ENCODE measurements at places on chromosomes 11 and 22.

DNA sequence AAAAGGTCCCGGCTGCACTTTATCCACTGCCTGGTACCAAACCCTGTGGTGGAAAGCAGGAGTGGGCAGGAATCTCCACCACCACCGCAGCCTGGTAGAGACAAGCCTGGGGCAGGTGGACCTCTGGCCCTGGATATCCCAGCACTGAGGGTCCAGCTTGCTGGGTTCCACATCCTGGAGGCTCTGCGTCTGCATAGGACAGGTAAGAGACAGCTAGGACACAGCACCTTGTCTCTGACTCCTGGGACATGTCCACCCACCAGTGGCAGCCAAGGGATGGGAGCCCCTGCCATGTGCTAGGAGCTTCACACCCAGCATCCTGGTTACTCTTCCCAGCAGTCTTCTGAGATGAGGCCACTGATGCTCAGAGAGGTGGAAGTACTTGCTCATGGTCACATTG lies 105.5 kb downstream of the MYO18B start:
- DNase-seq = no peak

DNA sequence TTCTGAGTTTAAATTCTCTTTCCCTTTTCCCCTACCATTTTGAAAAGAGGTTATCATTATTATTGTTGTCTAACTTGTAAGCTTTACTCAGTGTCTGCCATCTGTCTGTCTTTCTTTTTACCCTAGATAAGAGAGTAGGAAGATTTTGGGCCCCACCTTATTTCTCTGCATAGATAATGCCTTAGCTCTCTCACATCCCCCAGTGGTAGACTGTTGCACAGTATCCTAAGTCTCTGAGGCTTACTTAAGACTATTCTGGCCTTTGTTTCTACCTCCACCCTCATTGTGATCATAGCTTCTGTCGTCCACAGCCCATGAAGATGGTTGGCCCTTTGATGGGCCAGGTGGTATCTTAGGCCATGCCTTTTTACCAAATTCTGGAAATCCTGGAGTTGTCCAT lies 3.6 kb upstream of the OR51L1 start:
- DNase-seq = no peak

- no peak for DNase-seq
Measured at GRCh38 chr22:25835348-25835747, 93.4 kb downstream of the MYO18B start.

GRCh38 chr11:47552056-47552565 lies 821 bp downstream of the CELF1 start:
- peak; percentile 43 for DNase-seq

GRCh38 chr22:42132457-42132856 lies 1.8 kb upstream of the CYP2D6 start:
- DNase-seq = no peak

GRCh38 chr11:19879307-19880087 lies 166.9 kb downstream of the NAV2 start:
- DNase-seq = no peak

DNA sequence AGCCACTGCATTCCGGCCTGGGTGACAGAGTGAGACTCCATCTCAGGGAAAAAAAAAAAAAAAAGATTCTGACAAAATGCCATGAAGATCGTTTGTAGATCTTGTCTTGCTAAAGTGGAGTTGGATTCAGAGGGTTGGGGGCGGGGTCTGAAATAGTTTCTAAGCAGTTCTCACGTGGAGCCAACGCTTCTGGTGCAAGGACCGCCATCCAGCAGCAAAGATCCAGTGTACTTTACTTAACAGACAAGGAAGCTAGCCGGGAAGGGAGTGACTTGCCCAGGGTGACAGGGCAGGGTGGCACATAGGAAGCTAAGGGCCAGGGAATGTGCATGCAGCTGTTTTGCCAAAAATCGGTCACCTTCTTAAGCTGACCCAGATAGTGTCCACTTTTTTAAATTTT lies 27.4 kb downstream of the APOL1 start:
- no peak for DNase-seq

- DNase-seq = no peak
Measured at GRCh38 chr22:46062971-46063631, 86.1 kb upstream of the WNT7B start.

DNA sequence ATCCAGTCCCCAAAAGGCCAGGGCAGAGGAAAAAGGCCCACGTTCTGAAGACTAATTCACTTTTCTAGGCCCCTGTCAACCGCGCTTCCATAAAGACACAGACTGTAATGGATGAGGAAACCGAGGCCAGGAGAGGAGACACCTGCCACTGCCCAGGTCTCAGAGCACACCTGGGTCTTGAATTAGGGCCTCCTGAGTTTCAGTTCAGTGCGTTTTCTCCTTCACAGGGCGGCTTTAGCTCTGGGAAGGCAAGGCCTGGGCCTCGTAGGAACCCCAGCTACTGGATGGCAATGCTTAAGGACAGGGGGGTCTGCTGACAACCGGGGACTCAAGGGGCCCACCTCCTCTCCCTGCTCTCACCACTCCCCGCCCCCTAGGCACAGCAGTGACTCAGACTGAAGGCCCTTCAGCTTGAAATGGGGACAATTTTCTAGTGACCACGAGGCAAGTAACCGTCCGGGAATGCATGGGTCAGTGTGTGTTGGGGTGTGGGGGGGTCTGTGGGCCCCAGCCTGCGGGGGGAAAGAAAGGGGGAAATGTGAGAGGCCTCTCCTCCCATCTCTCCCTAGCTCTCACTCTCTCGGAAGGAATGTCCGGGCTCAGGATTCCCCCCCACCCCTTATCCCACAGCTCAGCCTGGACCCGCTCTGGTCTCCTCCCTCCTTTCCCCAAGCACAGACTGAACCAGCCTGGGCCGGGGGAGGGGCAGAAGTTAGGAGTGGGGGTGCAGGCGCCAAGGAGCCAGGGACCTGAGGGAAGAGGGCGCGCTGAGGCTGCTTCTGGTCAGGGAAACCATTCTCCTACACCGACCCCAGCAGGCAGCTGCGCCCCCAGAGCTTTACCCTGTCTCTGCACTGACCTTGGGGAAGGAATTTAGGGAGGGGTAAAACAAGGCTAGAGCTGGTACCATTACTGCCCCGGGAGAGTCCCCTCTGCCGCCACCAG lies 17.2 kb downstream of the CREB3L1 start:
- no peak for DNase-seq

DNA sequence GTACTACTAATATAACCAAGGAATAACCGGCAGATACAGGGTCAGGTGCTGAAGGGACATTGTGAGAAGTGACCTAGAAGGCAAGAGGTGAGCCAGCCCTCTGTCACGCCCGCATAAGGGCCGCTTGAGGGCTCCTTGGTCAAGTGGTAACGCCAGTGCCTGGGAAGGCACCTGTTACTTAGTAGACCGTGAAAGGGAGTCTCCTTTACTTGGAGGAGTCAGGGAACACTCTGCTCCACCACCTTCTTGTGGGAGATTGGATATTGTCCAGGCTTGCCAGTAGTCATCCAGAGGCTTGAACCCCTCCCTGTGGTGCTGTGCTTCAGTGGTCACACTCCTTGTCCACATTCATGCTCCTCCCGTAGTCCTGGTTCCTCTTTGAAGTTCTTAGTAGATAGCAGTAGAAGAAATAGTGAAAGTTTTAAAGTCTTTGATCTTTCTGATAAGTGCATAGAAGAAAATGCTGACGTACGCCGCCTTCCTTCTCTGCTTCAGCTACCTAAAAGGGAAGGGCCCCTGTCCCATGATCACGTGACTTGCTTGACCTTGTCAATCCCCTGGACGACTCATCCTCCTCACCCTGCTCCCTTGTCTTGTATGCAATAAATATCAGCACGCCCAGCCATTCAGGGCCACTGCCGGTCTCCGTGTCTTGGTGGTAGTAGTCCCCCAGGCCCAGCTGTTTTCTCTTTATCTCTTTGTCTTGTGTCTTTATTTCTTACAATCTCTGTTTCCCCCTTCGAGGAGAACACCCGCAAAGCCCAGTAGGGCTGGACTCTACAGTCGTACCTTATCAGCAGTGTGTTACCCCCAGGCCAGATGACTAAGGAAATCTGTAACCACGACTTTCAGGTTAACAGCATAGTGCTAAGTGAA lies 6.1 kb downstream of the NUP50 start:
- peak; percentile 65 for DNase-seq

- no peak for DNase-seq
Measured at GRCh38 chr11:13119941-13120520, 110.9 kb downstream of the RASSF10 start.

- no peak for DNase-seq
Measured at GRCh38 chr11:727281-727701, 20.0 kb upstream of the TALDO1 start.

DNA sequence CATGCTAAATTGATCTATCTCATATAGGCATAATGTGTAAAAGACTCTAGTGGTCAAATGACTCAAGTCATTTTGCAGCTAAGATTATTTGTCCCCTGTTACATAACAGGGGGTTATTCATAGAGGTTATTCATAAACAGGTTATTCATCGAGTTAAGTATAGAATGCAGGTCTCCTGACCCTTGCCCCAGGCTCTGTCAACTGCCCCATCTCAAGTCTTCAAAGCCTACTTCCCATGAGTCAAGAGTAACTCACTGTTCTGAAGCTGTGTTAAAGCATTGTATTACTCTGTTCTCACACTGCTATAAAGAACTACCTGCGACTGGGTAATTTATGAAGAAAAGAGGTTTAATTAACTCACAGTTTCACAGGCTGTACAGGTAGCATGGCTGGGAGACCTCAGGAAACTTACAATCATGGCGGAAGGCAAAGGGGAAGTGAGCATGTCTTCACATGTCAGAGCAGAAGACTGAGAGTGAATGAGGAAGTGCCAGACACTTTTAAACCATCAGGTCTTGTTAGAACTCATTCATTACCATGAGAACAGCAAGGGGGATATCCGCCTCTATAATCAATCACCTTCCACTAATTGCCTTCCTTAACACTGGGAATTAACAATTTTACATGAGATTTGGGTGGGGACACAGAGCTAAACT lies 226.2 kb upstream of the BLID start:
- DNase-seq = no peak

DNA sequence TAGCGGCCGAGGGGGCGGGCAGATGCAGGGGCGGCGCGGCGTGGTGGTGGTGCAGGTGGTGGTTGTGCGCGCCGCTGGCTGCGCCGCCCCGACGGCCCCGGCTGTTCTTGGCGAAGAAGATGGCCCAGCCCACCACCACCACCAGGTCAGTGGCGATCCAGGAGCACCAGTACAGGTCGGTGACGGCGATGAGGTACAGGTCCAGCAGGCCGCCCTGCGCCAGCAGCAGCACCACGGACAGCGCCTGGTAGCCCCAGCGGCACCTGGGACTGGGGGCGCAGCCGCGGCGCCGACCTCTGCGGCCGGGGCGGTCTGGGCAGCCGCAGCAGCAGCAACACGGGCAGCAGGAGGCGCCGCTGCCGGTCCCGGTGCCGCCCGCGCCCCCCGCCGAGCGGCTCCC lies 879 bp downstream of the TMEM121B start:
- DNase-seq = peak; percentile 64

- DNase-seq = peak; percentile 62
Measured at GRCh38 chr22:23263651-23264555, 83.6 kb downstream of the BCR start.

GRCh38 chr11:81967242-81967641 lies 766.4 kb downstream of the FAM181B start:
- DNase-seq = no peak

- no peak for DNase-seq
Measured at GRCh38 chr11:105456950-105457349, 152.9 kb upstream of the GRIA4 start.

DNA sequence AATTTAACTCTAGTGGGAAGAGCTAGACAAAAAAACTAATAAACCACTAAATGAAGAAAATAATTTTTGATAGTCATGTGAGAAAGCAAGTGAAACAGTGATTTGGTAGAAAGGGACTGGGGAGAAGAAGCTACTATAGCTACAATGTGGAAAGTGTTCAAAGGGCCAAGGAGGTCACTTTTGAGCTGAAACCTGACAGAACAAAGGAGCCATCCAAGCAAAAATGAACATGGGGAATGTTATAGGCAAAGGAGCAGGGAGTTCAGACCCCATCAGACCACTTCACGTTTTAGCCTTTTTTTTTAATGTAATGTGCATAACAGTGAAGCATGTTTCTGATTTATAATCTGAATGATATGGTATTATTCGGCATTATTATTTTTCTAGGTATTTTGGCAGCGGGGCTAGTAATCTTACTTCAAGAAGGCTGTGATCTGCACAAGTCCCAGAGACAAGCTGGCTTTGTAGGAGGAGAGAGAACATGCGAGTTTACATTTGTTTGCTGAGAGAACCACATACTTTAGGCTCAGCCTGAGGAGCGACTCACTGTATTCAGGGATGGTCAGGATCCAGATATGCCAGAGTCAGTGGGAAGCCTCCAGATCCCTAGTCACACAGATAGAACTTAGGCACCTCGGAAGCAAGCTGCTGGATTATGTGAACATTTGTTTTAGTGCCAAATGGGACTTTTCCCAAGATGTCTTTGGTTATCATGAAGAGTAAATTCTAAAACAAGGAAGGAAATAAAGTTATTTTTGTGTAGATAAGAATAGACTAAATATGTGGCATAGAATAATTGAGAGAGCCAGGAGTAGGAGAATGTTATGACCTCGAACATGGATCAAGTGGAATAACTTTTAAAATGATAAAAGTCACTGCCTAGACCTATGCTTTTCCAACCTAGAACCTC lies 118.6 kb downstream of the TRIM44 start:
- DNase-seq = no peak

- DNase-seq = no peak
Measured at GRCh38 chr11:88087337-88087736, 87.9 kb downstream of the RAB38 start.

DNA sequence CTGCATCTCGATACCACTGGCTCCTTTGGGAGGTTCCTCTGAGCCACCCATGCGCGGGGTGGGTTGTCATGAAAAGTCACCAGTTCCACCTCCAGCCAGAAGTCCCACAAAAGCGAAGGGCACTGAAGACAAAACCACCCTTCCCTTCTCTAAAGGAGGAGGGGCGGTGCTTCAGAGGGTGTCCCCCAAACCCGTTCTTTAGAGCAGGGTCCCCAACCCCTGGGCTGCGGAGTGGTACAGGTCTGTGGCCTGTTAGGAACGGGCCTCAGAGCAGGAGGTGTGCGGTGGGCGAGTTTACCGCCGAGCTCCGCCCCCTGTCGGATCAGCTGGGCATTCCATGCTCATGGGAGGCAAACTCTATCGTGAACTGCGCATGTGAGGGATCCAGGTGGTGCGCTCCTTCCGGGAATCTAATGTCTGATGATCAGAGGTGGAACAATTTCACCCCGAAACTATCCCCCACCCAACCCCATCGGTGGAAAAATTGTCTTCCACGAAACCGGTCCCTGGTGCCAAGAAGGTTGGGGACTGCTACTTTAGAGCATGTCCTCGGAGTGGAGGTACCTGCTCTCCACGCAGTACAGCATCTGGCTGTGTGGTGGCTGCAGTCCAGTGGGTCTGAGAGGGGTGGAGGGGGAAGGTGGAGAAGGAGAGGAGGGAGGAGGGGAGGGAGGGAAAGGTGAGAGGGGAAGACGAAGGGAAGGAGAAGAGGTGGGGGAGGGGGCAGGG lies 72.9 kb upstream of the SEPTIN5 start:
- no peak for DNase-seq

- peak; percentile 66 for DNase-seq
Measured at GRCh38 chr11:74311352-74311926, at the start of gene P4HA3. P4HA3 (minus strand) TSS chr11:74311640; CDS start chr11:74311611, 29 bp downstream.

Data from activated CD4-positive, alpha-beta memory T cell treated with anti-CD3 and anti-CD28 coated beads for 36 hours (primary cell).